ENCODE measurements at places on chromosomes 2 and 18.
A peak's percentile ranks its signal among the peaks of the same experiment; 100 is the strongest.

GRCh38 chr2:83585250-83585649 is 873.8 kb downstream of the SUCLG1 start:
- DNase-seq: no peak

- DNase-seq: no peak
Observed at GRCh38 chr18:65587491-65587890, 163.3 kb upstream of the CDH7 start.

GRCh38 chr2:61634512-61634911 is 96.4 kb upstream of the XPO1 start:
- no peak for DNase-seq

GRCh38 chr2:84749442-84749841 is 131.4 kb downstream of the TRABD2A start:
- no peak for DNase-seq

DNA sequence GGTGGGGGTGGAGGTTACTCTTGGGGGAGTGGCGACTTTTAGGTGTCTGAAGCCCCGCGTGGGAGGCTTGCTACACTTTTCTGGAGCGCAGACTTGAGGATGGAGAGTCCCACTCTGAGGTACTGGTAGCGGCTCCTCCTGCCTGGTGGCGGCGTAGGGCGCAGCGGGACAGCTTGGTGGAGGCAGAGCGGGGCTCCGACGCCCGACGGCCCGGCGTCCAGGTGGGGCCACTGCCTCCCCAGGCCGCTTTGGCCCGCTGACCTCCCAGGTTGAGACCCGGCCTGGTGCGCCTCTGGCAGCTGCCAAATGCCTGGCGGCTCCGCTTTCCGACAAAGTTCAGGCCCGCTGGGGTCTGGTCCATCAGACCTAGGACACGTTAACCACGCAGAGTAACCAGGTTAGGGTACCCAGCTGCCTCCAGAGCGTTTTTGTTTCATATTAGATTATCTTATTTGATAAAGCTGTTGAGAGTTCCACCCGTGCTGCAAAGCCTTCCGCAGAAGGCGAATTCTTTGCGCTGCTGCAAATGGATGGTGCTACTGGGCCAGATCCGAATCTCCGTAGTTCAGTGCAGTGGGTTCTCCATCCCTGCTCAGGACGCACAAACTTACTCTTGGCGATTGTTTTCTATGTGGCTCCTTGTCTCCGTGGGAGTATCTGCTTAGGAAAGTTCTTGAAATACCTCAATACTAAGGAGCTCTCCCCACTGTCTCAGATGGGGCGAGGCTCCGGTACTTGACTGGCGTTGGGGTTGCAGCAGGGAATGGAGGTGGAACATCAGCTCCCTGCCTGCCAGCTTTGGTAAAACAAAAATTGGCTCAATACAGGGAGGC is 405.9 kb downstream of the XIRP2 start:
- DNase-seq: no peak

GRCh38 chr18:72672364-72673184 is 128.4 kb upstream of the CBLN2 start:
- DNase-seq: no peak

DNA sequence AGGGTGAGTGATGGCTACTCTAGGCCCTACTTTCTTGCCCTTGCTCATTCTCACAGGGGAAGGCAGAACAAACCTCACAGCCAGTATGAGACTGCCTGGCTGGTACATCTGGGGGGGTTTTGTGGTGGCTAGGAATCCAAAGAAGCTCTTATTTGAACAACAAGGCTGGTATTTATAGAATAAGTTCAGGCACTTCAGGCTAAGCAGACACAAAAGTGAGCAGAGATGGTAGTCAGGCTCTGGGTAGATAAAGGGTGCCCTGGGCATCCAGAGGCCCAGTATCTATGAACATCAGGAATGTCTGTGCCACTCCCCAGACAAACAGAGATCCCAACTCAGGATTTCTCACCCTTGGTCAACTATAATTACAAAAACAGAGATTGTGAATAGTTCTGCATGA is 57.2 kb upstream of the RTN4 start:
- no peak for DNase-seq

DNA sequence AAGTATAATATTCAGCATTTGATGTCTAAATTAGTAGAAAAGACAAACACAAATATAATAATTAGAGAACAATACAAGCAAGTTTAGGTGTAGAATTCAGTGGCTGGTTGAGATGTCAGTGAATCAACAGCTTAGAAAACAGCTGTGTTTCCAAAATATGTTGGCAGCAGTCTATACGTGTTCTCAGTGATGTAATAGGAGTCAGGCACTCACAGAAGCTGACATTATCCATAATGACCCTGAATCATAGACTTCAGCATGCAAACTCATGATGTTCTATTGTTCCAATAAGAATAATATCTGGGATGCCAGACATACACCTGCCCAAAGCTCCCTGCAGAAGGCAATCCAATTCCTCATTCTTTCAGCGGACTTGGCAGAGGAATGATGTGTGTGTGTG is 164.7 kb downstream of the SLC8A1 start:
- no peak for DNase-seq

DNA sequence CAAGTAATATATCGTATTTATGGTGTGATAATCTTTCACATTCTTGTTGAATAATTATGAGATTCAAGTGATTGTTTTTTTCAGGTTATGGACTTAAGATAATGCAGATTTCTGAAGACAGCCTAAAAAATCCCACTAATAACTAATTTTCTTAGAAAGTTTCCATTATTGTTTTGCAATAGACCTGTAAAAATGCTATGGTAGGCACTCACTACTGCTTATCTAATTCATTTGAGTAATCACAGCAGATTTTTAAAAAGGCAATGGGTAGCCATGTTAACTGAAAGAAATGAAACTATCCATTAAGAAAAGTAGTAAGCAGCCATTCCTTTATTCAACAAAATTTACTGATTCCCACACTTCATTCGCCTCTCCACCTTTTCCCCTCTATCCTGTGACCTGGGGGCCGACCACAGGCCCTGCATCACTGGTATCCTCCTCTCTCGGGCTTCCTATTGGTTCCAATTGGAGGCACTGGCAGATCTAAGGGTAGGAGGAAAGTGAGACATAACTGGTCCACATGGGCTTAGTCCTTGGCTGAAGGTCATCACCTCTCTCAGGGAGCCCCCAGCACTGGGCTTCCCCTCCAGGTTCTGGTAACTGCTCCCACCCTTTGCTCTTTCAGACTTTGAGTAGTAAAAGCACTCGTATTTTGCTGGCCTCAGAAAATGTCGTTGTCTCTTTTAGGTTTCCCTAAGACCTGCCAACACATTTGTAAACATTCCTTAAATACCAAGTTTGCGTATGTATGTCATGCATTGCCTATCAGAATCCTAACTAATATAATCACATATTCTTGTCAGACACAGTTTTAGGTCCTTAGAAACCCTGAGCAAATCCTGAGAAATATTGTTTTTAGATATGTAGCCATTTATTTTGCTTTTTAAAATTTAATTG is 18.5 kb downstream of the RBMS1 start:
- no peak for DNase-seq

- no peak for DNase-seq
Observed at GRCh38 chr2:162243715-162244114, 470 bp upstream of the FAP start.

GRCh38 chr2:119439574-119440500 is 8.2 kb downstream of the TMEM37 start:
- DNase-seq: no peak

- DNase-seq: peak; percentile 55
Observed at GRCh38 chr18:2906704-2907549, 60.1 kb downstream of the EMILIN2 start.

DNA sequence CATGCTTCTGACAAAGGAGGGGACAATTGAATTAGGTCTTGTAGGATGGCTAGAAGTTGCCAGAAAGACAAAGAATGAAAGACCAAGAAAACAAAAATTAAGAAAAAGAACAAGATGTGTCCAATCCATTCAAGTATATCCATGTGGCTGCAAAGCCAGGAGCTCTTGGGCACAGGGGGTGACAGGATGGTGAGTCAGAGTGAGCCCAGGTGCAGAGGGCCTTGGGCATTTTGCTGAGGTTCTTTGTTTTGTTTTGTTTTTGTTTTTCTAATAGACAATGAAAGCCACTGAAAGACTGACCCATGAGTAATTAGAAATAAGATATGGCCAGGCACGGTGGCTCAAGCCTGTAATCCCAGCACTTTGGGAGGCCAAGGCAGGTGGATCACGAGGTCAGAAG is 104.6 kb upstream of the KLHL29 start:
- DNase-seq: no peak

GRCh38 chr2:103135679-103136078 is 373.8 kb downstream of the TMEM182 start:
- DNase-seq: no peak

DNA sequence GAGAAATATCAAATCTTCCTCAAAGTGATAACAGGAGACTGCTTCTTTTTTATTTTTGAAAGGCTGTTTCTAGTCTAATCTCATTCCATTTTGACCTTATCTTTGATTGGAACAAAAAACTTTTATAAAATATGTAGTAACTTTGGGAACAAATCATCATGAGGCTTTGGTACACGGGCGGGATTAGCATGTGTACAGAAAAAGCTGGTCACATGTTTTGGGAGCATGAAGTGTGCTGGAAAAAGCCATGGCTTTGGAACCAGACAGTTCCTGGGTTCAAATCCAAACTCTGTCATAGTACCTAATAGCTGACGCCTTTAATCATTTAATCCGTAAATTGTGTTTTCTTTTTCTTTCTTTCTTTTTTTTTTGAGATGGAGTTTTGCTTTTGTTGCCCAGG is 78.2 kb downstream of the RFTN2 start:
- DNase-seq: no peak

DNA sequence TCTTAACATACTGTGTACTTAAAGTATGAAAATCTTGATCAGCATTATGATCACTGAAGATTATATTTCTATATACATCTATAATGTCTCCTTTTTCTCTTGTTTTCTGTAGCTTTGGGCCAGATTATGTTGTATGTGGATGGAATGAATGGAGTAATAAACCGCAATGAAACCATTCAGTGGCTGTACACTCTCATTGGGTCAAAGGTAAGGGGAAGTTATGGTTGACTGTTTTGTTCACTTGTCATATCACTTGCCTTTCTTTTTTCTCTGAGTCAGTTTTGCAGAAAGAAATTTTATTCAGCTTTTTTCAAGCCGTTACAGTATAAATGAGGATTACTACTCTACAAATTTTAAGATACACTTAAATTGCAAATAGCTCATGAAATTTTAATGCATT is 252.5 kb downstream of the TPGS2 start:
- no peak for DNase-seq

DNA sequence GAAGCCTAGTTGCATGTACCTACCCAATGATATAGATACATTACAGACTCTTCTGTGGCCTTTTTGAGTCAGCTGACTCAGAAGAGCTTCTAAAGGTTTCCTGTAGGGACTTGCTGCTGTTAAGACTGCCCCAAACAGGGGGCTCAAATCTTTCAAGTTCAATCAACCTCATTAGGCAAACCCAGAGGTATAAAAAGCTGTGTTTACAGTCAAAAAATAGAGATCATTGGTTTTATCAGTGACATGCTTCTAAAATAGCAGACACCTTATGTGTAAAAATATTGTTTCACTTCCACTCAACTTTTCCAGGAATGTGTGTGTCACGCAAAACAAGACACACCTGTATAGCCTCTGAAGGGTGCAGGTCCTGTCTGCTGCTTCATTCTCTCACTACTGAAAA is 624.3 kb upstream of the FANCL start:
- DNase-seq: no peak

DNA sequence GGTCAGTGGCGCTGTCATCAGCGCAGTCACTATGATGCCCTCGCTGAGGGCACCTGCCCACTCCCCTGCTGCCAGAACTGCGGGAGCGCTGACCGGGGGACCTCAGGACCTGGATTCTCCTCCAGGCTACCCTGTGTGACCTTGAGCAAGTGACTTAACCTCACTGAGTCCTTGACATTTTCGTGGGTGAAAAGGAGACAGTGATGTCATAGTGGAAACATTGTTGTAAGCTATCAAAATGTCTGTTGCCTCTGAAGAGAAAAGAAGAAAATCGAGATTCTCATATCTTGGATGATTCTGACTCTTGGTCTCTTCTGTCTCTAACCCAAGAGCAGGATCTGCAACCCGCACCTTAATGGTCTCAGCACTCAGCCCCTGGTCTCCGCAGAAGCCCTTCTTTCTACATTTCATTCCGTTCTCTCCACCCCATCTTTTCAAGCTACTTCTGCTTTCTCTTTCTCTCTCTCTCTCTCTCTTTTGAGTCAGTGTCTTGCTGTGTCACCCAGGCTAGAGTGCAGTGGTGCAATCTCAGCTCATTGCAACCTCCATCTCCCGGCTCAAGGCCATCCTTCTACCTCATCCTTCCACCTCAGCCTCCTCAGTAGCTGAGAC is 978 bp upstream of the TUBA4A start:
- peak; percentile 60 for DNase-seq

- no peak for DNase-seq
Observed at GRCh38 chr2:202307690-202308089, 42.1 kb downstream of the NOP58 start.

- no peak for DNase-seq
Observed at GRCh38 chr2:135257383-135258090, 205.4 kb downstream of the RAB3GAP1 start.

GRCh38 chr2:184685999-184686841 is 87.9 kb downstream of the ZNF804A start:
- DNase-seq: no peak

DNA sequence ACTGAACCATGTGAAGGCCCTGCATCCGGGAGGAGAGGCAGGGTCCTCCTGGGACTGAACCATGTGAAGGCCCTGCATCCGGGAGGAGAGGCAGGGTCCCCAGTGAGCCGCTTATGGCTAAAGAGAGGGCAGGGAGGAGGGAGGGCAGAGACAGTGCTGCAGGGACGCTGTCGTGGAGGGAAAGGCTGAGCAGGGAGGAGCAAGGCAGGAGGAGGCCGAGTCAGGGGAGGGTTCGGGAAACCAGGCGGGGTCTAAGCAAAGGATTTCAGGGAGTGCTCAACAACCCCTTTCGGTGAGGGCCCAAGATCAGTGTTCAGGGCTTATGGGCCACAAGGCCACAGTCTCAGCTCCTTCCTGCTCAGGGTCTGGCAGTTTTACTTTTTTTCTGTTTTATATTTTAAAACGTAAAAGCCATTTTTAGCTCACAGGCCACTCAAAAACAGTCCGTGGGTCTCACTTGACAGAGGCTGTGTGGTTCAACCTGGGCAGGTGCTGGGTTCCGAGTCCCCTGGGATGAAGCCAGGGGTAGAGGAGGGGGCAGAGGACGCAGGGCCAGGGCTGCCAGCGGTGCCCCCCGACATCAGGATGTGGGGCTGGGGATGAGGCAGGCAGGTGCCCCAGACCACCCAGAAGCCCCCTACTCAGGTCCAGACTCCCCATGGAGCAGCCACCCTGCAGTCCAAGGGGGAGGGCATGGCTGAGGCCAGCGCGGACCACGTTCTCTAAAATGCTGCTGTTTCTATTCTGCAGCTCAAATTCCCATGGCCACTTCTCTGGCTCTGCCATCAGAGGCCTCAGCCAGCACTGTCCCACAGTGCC is 5.2 kb downstream of the TMEM18 start:
- no peak for DNase-seq

DNA sequence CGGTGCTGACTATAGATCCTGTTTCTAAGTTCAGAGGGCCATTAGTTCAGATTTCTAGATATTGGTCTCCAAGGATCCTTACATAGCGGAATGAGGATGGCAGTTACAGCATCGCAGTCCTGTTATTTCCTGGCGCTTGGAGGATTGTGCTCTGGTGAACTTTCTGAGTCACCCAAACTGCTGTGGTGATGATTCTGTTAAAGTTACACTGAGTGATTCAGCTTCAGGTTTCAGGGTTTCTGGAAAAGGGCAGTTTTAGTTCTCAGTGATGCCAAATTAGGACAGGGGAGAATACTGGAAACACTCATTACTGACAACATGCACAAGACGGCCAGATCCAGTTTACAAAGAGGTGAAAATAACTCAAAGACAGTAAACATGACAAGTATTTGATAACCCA is 52.1 kb upstream of the ANKRD62 start:
- DNase-seq: no peak
